ENCODE measurements at places on chromosomes 7 and 10.

DNA sequence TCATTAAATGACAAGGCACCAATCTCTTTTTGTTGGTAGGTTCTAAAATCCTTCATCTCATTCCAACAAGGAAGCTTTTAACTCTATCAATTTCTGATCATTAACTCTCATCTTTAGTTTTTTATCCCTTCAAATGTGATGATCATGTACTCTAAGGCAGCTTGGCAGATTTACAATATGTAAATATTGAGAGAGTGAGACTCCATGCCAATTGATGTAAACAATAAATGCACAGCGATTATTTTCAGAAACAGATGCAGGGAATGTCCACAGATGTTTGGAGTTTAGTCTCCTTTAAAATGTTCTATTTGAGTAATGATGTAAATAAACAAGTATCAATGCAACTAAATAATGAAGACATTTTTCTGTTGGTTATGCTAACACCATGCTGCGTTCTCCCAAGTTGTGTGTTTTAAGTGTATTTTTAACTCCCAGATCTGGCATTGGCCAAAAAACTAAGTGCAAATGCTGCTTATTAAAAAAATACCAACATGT is 213.8 kb downstream of the AHR start:
- peak; percentile 31 for DNase-seq

DNA sequence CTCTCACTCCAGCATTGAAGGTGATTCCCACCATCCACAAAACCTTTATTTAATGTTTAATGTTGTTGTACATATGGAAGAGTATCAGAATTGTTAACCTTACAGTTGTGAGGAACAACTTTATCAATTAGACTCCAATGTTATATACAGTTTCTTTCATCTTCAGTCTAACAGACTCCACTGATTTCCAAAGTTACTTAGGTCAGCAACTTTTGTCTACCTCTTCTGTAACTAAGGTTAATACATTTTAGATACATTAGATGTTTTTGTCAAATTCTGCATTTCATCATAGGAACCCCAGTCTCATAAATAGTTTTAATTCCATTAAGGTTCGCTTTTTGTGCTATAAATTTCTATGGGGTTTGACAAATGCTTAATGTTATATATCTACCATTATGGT is 223.9 kb upstream of the POM121L12 start:
- no peak for DNase-seq

DNA sequence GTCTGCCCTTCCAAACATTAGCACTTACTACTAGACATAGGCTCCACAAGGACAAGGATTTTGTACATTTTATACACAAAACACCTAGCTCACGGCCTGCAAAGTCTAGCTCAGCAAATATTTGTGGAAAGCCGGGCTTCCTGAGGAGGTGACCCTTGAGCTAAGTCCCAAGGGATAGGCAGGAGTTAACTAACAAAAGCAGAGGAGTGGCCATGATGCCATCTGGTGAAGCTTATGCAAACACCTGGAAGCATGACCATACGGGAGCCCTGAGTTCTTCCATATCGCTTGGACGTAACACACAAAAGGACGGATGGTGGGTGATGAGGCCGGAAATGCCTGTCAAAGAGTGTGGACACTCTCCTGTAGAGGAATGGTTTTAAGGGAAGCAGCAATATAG is 25.9 kb upstream of the YAE1 start:
- DNase-seq, result peak; percentile 24

- DNase-seq, result no peak
Measured at GRCh38 chr10:61125560-61126170, 181.7 kb upstream of the RHOBTB1 start.

DNA sequence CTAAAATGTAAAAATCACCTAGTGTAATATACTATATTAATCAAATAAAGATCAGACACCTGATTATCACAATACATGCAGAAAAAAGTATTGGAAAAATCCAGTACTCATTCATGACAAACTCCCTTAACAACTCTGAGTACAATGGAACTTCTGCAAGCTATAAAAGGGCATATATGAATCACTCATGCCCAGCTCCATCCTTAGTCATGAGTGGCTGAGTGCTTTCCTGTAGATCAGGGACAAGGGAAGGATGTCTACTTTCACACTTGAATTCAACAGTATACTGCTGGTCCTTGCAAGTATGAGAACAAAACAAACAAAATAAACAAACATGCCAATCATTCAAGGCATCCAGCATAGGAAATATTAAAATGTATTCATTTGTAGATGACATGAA is 116.5 kb downstream of the ADARB2 start:
- DNase-seq, result no peak

DNA sequence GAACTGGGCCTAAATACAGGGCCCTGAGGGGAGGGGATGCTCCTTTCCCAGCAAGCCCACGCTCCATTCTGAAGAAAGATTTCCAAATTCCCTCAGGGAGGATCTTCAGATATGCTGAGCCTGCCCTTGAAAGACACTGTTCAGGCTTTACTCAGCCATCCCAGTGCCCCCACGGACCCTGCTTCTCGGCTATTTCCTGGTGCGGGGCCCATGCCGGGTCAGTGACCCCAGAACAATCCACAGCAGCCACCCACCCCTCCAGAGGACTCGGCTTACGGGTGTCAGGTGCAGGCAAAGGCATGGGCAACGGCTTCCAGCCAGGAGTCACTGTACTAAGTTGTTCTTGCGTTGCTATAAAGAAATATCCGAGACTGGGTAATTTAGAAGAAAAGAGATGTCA is 137.1 kb downstream of the OAT start:
- no peak for DNase-seq

DNA sequence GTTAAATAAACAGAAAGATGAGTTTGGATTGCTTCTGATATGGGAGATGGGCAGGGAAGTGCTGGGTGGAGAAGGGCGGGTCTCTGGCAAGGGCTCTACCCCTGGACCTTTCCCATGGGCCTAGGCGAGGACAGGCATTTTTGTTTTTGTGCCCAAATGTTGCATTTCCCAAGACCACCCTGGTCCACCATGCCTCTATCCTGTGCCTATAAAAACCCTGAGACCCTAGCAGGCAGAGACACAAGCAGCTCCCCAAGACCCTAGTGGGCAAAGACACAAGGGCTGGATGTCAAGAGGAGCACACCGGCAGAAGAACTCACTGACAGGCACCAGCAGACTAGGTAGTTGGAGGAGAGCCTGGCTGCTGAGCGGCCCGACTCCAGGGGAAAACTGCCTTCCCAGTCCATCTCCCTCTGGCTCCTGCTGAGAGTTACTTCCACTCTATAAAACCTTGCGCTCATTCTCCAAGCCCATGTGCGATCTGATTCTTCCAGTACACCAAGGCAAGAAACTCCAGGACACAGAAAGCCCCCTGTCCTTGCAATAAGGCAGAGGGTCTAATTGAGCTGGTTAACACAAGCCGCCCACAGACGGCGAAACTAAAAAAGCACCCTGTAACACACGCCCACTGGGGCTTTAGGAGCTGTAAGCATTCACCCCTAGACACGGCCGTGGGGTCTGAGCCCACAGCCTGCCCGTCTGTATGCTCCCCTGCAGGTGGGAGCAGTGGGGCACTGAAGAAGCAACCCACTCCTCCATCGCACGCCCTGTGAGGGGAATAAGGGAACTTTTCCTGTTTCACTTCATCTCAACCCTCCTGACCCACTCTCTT is 291.4 kb downstream of the PTPRN2 start:
- DNase-seq, result no peak

GRCh38 chr7:88670536-88670935 is 89.0 kb upstream of the ZNF804B start:
- no peak for DNase-seq
